ENCODE measurements at places on chromosomes 1 and 21.
A peak's percentile ranks its signal among the peaks of the same experiment; 100 is the strongest.

DNA sequence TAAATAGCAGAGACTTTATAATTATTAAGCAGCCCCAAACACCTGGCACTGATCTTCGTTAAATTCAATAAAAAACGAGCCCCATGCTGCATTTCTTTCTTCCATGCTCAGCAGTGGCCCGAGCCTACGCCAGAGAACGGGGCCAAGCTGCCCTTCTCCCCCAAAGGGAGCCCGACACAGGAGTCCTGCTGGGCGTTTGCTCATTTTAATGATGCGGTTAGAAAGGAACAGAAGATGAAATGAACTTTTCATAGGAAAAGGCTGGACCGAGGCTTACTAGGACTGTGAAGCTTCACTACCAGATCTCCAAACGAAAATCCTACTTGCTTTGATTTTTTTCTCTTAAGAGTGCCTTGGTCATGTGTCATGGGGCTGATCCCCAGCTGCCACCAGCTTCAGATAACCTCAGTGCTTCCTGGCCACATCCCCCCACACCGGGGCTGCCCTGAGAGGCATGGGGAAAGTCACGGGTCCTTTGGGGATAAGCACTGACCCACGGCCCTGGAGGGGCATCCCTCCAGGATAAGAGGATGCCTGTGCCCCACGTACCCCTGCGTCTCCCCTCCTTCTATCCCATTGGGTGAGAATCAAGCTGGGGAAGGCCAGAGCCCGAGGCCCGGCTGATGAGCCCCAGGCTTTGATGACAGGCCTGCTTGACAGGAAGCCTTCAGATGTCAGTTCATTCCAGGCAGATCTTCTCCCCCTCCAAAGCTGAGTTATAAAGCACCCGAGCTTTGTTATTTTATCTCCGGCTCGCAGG is 34.2 kb downstream of the PGBD5 start:
- no peak for DNase-seq

GRCh38 chr1:51341876-51342496 is 11.6 kb upstream of the TTC39A start:
- DNase-seq = no peak

DNA sequence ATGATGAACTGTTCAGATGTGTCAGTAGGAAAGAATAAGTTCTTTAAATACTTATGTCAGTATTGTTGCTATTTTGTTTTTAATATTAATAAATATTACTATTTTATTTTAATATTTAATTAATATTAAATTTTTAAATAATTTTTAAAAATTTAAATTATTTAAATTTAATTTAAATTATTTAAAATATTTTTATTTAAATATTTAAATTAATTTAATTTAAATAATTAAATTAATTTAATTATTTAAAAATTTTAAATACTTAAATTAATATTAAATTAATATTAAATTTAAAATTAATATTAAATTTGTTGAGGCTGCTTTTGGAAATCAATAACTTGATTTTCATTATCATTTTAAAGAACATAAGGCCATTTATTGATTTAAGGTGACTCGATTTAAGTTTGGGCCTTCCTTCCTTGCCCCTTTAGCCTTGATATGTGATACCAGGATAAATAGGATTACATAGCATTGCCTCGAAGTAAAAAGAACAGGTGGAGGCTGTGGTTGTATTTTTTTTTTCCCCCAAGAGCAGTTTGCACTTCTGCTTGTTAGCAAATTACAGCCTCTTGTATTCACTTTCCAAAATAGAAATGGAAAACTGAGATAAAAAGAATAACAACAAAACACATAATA is 915.2 kb downstream of the TTLL7 start:
- no peak for DNase-seq

DNA sequence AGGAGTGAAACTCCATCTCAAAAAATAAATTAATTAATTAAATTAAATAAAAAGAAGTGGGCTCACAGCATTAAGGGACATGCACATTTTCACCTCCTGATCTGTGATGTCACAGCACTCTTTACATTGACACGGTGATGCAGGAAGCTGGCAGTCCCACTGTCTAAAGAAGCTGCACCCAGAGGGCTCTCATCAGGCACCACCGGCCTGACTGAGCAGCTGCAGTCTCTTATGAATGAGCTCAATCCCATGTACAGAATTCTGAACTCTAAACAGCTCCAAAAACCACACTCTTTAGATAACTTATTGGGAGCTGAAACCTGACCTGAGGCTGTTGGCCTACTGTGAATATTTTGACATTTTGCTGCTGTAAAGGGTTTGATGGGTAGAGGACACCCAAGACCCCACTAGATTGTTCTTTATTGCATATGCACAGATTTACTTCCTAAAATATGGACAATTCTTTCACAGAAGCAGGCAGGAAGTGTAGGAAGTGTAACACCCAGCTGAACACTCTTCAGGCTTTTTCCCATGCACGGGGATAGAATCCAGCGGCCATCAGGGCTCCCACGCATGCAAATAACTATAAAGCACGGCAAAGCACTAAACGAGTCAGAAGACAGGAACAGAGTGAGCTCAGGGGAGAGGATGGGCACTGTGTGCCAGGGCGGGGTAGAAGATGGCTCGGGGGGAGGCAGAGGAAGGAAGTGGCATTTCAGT is 46.2 kb downstream of the L1TD1 start:
- DNase-seq = no peak

GRCh38 chr1:67189953-67190352 is 23.7 kb downstream of the IL23R start:
- no peak for DNase-seq

- no peak for DNase-seq
Observed at GRCh38 chr1:199040076-199040905, 401.5 kb downstream of the PTPRC start.

- no peak for DNase-seq
Observed at GRCh38 chr1:244325056-244325758, 126.5 kb downstream of the ADSS2 start.

GRCh38 chr1:40628903-40629292 is 36.6 kb downstream of the RIMS3 start:
- no peak for DNase-seq

DNA sequence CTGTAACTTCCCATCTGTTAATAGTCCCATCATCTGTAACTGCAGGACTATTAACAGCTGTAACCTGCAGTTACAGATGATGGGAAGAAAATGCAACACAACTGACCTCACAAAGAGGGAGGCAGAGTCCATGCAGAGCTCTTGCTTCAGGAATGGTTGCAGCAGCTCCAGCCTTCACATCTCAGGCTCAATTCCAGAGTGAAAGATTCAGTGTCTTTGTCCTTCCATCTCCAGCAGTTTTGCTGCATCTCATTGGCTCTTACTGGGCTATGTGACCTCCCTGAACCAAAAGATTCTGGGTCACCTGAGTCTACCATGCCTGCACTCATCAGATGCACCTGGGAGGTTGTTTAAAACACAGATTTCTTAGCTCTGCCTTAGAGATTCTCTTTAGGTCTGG is 686.7 kb downstream of the MATN1 start:
- DNase-seq = no peak

DNA sequence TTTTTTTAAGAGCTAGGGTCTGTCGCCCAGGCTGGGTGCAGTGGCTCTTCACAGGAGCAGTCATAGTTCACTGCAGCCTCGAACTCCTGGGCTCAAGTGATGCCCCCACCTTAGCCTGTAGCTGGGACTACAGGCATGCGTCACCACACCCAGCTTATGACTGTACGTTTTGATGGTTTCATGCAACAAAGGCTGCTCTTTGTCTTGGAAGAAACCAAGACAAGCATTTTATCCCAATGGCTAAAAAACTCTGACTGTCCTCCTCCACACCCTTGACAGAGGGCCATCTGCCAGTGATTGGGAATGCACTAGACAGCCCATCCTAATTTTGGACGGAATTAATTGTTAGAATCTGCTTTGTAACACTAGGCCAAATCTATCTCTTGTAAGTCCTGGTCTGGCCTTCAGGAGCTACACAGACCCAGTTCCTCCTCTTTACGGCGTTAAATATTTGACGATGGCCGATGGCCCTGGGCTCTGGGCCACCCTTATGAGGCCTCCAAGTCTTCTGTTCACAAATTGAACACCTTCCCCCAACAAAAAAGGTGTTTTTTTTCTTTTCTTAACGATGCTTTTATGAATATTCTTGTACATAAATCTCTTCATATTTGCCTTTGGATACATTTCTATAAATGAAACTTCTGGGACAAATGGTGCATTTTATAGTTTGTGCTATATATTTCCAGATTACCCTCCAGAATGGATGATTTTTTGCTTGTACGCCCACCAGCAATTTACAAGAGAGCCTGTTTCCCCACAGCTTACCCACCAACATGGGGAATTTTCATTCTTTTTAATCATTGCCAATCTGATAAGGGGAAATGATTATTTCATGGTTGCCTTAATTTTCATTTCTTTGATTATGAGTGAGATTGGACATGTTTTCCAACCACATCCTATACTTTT is 104.8 kb upstream of the SLC25A33 start:
- no peak for DNase-seq

DNA sequence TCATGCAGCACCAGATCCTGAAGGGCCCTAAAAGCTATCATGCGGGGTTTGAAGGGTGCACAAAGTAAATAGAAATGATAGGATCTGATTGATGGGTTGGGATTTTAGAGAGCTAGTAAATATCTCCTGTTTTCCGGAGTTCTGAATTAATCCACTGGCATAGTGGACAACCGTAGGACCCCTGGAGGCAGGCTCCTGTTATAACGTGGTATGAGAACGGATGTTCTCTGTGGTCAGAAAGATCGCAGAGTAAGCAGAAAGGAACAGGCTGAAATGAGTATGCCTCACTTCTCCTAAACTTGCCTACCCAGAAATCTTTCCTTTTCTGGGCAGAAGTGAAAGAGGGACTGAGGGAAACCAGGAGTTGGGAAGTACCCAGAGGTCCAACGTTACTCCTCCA is 470.8 kb downstream of the AJAP1 start:
- DNase-seq = no peak

DNA sequence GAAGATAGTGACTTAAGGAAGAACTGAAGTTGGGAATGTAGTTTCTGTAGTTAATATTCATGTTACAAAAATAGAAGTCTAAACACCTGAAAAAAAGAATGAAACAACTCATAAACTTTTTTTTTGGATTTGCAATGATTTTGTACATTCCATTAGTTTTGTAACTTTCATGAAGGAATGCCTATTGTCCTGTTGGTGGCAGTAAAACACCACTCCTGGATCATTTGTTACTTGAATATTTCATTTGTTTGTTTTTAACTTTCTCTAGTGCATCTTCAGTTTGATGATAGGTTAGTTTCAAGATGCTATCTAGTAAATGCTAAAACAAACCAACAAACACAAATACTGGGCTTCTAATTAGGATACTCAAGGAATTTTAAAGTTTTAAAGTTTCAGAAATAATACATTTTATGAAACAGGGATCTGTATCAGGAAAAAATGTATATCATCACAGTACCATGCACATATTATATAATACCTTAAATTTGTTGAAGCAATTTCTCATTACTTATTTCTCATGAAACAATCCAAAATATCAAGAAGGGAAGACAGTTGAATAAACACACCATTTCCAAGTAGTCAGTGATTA is 229.7 kb upstream of the CACYBP start:
- peak; percentile 63 for DNase-seq

GRCh38 chr1:221294242-221294641 is 415.0 kb downstream of the HLX start:
- no peak for DNase-seq

GRCh38 chr1:2513939-2514652 is 12.3 kb downstream of the PANK4 start:
- no peak for DNase-seq

- no peak for DNase-seq
Observed at GRCh38 chr1:182995894-182996293, 27.3 kb upstream of the LAMC1 start.

DNA sequence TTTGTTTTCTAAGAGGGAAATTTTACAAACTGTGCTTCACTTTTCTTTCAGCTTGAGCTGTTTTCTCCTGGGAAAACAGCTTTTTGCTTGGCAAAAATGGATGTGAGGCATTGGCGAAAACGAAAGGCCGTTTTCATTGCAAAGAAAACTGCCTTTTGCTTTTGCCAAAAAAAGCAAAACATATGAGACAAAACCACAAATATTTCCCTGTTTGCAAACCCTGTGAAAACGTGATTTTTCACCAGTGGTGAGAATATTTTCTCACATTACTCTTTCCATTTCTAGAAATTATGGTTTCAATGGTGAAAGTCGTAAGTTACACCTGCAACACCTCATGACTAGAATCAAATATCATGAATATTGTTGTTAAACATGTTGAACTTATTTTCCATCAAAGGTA is 74.0 kb upstream of the ZBTB18 start:
- DNase-seq = no peak

DNA sequence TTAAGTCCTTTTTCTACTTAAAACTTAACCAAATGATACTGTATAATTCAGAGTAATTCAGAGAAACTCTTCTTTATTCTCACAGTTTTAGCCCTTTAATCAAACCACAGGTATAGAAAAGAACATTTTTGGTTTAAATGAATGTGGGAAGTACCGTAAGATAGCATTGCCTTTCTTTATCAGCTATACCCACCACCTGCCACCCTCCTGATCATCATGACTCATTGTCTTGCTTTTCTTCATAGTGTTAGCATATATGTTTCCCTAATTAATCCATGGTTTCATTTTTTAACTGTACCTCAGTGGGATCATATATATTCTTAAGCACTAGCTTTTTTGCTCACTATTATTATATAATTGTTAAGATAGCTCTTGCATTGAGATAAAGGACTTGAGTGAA is 27.5 kb upstream of the ANGPTL1 start:
- no peak for DNase-seq

- no peak for DNase-seq
Observed at GRCh38 chr1:2425892-2426291, 13.5 kb upstream of the PEX10 start.

DNA sequence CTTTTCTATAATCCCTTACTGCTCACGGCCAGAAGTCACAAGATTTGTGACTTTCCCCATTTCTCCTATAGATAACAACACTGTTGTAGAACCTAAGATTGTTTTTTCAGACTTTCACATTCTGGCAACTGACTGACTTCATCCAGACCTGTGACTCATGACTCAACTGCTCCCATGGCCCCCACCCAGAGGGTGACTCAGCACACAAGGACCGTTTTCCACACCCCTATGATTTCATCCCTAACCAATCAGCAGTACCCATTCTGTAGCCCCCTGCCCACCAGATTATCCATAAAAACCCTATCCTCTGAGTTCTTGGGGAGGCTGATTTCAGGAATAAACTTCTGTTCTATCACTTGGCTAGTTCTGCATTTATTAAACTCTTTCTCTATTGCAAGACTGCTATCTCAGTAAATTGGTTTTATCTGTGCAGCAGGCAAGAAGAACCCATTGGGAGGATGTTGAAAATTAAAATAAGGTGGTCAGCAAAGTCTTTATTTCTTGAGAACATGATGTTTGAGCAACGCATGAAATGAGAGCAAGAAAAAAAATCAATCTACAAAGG is 79.7 kb downstream of the NGF start:
- DNase-seq = no peak

- DNase-seq = no peak
Observed at GRCh38 chr21:15564907-15565306, 164.9 kb upstream of the USP25 start.

- no peak for DNase-seq
Observed at GRCh38 chr1:185483664-185484450, 166.8 kb upstream of the IVNS1ABP start.

GRCh38 chr1:114003431-114003830 is 24.2 kb downstream of the OLFML3 start:
- DNase-seq = no peak

Measured in NCI-H446 (cell line).